GM04503 (cell line): ENCODE measurements at places on chromosomes 3 and 15.

DNA sequence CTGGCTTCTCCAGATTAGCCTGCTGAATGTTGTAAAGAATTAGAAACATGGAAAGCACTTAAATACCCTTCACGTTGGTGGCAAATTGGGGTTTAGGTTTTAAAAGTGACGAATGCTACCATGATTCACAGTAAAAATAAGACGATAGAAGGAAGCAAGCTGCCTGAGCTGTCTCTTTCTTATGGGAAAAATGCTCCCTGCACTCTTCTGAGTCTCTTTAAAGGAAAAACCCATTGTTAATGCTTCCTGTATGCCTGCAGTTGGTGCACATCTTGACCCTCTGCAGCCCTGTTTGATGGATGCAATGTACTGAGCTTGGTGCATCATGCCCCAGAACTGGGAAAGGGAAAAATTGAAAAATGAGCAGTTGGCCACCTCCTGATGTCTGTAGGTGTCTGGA, 258.6 kb upstream of the RASGRP1 start:
- no peak for DNase-seq

DNA sequence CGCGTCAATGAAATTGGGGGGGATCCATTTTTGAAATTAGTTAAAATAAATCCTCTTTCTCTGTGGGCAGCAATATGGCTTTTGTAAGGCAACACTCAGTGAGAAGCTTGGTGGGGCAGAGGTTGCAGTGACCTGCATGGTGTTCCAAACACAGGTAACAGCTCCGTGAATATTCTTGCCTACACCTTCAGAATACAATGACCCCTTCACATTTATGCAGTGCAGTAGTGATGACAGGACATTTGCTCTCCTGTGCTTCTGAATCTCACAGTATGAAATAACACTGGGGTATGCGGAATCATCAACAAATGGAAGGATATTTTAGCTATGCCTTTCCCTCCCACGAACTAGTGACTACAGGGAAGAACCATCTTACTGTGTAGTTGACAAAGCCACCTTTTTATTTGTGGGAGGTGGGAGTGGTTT, 6.9 kb downstream of the AHSG start:
- DNase-seq, result no peak

DNA sequence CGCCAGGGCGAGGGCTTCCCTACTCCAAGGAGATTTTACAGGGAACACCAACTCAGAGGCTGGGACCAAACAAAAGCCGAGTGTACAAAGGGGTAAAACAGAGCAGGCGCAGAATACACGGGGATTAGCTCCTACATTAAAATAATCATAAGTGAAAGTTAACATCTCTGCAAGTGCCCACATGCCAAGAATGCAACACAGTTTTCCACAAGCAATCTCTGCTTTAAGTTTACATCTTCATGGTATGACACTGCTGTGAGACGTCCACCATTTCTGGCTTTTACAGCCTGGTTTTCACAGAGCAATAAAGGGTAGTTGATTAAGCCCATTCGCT, 500 bp upstream of the VGLL3 start:
- DNase-seq, result no peak

DNA sequence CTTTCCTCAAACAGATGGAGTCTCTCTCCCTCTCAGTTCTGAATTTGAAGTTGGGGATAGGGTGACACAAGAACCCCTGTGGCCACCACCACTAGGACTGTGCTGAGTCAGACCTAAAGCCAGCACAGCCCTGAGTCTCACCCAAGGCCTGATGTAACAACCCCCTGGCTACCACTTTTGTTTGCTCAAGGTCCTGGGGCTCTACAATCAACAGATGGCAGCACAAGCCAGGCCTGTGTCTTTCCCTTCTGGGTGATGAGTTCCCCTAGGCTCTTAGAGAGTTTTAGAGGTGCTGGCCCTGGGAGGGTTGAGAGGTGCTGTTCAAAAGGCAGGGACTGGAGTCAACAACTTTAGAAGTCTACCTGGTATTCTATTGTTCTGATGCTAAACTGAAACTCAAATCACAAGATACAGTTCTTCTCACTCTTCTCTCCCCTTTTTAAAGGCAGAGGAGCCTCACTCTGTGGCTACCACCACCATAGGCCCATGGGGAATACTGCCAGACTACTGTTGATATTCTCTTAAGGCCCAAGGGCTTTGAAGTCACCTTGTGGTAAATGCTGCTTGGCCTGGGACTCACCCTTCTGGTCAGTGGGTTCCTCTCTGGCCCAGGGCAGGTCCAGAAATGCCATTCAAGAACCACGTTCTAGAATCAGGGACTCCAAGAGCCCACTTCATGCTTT, 6.5 kb downstream of the OR5K4 start:
- no peak for DNase-seq

GRCh38 chr15:33960549-33960935, 7.8 kb upstream of the CHRM5 start:
- DNase-seq, result no peak

DNA sequence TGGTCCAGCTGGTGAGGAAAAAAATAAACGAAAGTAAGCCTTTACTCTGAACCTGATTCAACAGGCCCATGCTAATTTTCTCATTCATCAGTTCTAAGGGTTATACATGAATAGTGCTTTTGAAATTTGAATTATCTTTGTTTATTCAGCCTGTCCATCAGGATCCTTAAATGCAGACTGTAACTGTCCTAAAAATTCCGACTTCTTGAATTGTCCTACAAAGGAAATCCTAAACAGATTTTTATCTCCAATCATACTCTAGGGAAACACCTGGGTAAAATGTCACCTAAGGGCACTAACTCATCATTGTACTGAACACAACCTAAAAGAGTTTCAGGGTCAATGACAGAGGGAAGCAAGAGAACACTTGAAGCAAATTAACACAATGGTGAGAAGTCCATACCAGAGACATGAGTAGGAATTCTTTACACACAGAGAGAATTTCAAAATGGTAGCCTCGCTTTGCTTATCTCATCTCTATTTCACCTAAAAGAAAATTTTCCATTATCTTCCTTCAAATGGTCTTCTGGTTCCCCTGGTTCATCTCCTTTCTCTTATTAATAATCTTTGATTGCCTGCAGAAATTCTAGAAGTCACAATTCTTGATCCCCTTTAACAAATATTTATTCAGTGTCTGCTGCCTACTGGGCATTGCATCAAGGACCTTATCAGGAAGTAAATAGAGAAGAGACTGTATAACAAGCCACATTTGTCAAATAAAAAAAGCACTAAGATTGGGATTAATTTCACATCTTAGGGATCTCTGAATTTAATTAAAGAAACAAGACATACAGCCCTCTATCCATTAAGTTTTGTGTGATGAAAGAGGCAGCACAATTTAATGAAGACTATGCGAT, 182.7 kb downstream of the MEIS2 start:
- DNase-seq, result no peak

DNA sequence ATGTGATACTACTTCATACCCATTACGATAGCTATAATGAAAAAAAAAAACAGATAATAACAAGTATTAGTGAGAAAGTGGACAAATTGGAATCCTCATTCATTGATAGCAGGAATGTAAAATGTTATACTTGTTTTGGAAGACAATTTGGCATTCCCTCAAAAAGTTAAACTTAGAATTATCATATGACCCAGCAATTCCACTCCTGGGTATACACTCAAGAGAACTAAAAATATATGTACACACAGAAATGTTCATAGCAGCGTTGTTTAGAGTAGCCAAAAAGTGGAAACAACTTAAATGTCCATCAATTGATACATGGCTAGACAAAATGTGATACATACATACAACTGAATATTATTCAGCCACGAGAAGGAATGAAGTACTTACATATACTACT, 69.9 kb downstream of the PRICKLE2 start:
- DNase-seq, result no peak

DNA sequence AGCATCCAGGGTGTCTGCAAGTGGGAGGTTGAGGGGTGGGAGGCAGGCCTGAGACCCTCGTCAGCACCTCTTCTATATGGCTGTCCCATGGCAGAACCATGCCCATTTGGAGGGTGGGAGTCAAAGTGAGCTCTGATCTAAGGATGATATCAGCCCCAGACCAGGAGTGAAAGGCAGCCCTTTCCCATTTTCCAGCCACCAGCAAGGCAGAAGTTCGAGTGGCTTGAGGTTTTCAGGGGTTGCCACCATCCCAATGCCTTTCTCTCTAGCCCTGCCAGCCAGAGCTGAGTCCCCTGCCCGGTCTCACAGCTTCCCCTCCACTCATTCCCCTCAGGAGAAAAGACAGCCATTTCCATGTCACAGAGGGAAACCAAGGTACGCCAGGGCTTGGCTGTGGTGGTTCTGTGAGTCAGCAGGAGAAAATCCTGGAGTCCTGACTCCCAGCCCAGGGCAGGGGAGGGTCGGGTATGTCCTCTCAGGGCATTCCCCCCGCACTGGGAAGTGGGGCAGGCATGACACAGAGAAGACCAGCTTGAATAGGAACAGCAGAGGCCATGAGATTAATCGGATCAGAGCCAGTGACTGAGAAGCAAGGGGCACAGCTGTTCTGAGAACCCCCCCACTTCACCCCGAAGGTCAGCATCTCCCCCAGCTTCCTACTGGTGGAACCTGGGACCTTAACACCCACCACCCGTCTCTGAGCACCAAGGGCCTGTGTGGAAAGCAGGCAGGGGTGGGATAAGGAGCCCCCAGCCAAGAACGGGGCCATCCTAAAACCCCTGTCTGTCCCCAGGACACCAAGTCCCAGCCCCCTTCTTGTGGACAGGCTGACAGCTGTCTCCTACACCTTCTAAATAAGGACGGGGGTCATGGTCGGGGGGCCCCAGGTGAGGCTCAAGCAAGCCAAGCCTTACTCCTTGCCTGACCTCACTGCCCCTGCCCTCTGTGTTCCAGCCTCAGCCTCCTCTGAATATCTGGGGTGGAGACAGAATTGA, 965 bp upstream of the SLC38A3 start:
- no peak for DNase-seq

DNA sequence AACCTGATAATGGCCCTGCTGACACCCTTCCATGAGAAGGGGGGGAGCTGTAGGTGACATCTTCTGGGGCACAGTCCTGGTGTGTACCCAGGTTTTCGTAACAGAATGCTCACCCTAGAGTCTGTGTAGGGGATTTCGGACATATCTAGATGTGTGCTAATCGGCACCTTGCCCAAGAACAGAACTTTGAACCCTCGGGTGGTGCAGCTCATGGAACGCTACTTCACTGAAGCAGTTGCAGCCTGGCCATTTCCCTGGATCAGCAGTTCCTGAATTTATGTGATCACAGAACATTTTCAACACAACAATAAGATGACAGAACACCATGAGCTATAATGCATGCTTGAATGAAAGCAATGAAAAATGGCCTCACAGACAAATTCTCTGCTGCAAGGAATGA, 57.5 kb upstream of the MUC13 start:
- no peak for DNase-seq

DNA sequence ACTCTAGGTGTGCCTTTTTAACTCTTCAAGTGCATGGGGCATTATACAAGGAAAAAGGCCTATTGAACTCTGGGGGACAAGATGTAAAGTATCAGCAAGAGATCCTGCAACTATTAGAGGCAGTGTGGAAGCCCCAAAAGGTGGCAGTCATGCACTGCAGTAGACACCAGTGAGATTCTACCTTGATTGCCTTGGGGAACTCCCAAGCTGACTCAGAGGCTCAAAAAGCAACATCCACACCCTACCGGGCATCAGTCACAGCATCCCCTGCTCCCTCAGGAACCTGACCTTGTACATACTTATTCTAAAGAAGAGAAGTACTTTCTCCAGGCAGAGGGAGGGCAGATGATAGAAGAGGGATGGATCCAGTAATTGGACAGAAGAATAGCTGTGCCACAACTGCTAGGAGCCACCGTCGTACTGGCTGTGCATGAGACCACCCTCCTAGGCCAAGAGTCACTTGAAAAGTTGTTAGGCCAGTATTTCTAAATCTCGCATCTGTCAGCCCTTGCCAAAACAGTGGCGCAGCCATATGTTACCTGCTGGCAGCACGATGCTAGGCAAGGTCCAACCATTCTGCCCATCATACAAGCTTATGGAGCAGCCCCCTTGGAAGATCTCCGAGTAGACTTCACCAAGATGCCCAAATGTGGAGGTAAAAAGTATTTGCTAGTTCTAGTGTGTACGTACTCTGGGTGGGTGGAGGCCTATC, 523.1 kb upstream of the FRG2C start:
- DNase-seq, result no peak

GRCh38 chr15:59687836-59688235, 1.3 kb downstream of the BNIP2 start:
- DNase-seq, result peak; percentile 8

- no peak for DNase-seq
Measured at GRCh38 chr3:49750056-49750455, 26.3 kb upstream of the GMPPB start.

DNA sequence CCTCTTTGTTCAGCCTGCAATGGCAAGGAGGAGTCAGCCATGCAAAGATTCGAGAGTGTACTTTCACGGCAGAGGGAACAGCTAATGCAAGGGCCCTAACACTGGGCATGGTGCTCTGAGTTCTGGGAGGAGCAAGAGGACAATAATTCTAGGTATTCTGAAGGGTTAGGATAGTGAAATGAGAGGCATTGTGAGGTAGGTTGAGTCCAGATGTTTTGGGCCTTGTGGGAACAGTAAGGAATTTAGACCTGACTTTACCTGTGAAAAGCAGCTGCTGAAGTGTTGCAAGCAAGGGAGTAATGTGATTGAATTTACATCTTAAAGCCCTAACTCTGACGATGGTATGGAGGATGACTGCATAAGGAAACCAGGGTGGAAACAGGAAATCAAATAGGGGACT, 211.6 kb downstream of the CNTN3 start:
- DNase-seq, result no peak

DNA sequence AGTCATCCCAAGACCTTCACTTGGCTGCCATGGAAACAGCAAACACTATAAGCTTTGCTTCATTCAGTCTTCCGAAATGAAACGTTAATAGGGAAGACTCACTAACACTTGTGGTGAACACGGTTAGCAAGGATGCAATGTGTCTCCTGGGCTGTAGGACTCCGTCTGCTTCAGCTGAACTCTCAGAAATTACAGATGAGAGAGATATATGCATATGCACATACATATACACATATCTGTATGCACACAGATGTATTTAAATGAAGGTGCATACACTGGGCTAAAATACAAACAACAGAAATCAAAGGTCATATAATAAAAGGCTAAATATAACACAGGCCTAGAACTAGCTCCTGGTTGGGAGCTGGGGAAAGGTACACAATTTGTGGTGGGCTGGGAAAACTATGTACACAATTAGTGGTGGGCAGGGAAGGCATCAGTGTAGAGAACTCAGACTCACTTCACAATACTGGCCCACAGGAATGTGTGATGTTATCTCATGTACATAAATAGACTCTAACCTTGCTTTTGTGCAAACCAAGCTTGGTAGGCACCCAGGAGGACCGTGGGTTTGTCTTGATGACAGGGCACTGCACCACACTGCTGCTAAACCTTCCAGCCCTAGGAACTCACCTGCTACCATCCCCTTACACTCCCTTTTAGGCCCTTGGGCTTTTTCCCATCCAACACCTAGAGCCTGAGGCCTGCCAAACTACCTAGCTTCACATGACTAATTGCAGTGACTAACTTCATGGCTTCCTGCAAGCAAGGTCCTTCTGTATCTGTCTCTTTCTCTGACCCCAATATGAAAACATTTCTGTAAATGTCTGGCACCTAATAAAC, 873.1 kb downstream of the NSUN3 start:
- no peak for DNase-seq
